Hematopoietic multipotent progenitor cell (in vitro differentiated cells): ENCODE measurements at places on chromosomes 11 and 22.

DNA sequence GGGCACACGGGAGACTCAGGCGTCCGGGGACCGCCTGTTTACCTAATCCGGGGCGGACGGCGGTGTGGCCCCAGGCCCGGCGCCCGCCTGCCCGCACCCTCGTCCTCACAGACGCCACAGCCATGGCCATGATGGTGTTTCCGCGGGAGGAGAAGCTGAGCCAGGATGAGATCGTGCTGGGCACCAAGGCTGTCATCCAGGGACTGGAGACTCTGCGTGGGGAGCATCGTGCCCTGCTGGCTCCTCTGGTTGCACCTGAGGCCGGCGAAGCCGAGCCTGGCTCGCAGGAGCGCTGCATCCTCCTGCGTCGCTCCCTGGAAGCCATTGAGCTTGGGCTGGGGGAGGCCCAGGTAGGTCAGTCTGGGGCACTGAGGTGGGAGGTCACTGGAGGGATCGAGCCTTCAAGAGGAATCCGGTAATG is 10.0 kb upstream of the RAB1B start:
- DNase-seq, result no peak

DNA sequence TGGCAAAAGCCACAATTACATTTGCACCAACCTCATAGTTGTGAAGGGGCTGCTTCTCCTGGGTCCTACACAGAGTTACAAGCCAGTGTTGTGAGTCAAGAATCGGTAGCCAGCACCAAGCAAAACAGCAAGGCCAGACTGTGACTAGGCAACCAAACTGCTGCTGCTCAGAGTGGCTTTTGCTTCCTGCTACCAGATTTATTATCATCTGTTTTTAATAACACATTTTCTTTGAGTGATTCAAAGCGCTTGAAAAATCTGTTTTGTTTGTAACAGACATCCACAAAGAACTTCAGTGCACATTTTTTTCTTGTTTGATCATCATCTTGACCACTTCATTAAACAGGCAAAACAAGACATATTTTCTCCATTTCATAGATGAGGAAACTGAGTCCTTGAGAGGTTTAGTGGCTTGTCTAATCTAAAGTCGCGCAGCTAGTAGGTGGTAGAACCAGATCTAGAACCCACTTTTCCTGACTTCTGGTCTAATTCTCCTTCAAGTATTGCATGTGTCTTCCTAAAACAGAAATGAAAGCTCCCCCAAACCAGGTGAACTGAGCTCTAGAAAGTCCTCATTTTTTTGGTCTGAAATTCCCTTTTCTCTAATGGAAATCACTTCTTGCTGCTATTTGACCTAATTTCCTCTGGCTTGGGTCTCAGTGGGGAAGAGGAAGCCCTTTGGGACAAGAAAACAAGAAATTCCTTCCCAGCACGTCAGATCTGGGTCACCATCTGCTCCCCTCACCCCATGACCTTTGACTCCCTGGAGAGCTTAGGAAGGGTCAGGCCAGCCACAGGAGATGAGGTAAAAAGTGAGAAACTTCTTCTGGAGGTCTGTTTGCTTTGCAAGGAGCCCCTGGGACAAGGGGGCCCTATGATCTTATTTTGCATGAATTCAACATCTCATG is 39.9 kb downstream of the CWC15 start:
- DNase-seq, result no peak

DNA sequence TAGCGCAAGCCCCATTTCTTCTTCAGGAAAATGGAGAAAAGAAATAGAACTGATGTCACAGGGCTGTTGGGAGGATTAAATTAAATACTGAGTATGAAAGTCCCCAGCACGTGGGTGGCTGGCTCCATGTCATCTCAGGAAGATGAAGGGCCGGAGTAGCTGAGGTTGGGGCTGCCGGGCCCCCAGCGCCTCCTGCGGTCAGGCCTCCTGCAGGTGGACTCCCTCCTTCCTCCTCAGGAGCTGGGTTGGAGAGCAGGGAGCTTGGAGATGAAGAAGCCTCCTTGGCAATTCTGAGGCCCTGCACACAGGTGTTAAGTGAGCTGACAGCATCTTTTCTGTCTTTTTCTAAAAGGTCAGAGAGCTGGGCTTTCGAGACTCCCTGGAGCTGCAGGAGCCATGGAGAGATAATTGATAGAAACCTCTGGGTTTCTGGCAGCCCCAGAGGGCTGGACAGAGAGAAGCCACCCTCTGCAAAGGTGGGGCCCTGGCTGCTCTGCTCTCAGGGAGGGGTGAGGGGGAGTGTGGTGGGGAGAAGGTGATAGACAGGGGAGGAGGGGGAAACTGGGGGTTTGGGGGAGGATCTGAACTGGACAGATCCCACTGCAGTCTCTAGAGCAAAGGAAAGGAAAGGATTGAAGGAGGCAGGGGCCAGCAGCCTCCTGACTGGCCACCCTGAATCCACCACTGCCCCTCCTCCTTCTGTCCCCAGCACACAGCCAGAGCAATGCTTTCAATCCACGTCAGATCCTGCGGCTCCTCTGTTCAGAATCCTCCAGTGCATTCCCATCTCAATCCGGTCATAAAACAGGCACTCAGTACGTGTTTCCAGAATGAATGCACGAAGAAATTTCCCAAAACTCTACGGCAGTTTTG is 210.8 kb downstream of the CEP164 start:
- DNase-seq, result no peak

GRCh38 chr11:68470304-68470811 is 9.8 kb downstream of the PPP6R3 start:
- no peak for DNase-seq

DNA sequence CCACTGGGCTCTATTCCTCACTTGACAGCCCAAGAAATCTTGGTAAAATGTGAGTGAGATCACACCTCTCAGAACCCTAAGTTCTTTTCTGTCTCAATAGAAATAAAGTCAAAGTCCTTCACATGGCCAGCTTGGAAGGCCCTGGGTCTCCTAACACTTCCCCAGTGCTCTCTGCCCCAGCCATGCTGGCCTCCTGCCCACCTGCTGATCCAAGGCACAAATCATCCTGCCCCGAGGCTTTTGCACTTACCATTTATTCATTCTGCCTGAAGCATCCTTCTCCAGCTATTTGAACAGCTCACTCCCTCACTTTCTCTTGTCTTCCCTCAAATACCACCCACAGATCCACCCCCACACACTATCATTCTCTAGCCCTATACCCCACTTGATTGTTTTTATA is 26.4 kb downstream of the ISX start:
- no peak for DNase-seq

DNA sequence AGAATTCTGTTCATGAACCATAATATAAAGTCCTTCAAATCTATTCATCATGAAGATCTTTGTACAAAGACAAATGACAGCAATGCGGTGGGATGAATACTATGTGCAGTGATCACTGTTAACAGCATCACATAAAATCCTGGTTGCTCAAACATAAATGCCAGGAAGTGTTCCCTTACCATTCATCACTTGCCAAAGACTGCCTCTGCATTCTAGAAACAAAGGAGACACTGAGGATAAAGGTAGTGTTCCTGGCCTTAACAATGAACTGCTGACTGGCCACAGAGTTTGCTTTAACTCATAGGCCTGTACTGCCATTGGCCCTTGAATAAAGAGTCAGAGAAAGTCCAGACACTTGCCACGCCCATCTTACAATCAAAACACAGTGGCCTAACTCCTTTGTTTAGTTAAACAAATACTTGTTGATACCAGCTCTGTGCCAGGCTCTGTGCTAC is 29.5 kb downstream of the C2CD3 start:
- no peak for DNase-seq

GRCh38 chr11:10255388-10256125 is 38.5 kb downstream of the SBF2 start:
- no peak for DNase-seq

DNA sequence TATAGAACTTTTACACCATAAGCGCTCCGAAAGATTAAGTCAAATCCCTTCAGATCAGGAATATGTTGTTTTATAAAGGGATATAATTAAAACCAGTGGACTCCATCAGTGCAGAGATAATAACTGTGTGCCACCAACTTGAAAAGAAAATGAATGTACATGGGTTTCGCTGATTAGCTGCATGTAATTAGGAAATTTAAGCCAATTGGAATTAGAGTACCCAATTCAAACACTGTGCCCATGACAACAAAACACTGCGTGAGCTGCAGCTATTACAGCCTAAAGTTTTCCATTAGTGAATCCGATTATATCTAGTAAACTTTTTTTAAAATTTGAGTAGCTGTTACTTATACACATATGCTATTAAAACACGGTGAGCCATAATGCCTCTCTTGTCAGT is 392.3 kb upstream of the ARHGAP42 start:
- DNase-seq, result no peak

DNA sequence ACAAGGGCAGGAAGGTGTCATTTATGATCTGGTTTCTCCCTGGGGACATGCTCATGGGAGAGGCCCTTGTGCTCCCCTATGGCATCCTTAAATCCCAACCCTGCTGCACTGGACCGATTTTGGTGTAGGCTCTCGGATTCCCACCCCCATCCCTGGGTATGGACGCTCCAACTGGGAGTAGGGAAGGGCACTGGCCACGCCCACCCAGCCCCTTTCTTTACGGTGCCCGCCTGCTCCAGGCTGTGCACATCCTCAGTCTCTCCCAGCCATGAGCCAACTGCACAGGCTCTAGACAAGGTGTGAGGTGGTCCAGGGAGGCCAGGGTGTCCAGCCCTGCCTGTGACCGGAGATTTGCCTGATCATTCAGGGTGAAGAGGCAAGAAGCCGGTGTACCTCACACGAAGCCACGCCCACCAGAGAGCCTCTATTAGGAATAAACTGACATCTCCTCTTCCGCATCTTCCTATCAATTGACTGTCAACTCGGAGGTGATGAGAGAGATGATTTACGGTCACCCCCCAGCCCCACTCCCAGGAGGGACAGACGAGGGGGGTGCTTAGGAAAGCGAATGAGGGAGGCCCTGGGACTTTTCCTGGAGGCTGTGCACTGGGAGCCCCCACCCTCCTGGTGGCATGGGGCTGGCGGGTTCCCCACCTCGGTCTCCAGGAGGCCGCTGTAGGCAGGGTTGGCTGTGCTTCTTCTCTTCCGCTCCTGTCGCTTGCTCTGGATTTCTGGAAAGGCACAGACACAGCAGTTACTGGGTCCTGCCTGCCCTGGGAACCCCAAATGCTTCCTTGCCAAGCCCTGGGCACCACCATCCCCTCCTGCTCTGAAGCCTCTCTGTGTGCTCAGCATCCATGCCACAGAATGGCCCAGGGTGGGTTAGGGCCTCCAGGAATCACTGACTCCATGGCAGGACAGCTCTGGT is 116.7 kb downstream of the PHF21B start:
- no peak for DNase-seq

DNA sequence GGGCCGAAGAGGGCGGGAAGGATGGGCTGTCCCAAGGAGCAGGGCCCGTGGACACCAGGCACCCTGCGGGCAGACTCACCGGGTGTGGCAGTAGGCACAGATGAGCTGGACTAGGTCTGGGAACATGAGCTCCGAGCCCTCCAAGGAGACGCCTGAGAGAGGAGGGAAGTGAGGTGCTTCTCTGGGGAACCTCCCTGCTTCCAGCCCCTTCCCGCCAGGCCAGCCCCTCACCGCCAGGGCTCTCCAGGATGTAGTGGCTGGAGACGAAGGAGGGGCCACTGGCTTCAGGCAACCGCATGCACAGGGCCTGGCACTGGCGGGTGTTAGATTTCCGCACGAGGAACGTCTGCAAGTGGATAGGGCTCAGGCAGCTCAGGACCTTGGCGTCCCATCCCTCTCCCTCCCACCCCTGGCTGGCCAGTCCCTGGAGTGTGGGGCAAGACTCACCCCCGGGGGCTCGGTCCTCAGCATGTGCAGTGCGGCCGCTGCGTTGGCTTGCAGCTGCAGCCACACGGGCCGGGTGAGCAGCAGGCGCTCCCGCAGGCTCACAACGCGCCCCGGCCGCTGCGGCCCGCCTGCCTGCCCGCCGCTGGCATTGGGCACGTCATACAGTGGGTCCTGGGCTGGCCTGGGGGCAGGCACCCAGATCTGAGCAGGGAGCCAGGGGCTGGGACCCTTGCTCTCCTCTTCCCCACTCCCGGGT is 552 bp downstream of the RIN1 start:
- DNase-seq, result no peak

DNA sequence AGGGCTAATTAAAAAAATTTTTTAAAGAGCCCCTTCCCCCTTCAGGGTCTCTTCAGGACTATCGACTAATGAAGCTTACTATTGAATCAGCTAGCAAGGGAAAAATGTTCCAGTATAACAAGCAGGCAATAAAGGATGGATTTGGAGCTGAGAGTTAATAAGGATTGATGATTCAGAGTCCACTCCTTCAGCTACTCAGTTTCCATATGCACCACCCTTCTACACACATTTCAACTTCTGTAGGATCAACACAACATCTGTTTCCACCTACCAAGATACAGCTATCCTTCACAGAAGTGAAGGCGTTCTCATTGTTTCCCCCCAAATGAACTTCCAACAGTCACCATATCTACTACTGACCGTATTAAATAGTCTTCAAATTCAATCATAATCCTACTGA is 6.6 kb upstream of the ALKBH3 start:
- DNase-seq, result no peak

DNA sequence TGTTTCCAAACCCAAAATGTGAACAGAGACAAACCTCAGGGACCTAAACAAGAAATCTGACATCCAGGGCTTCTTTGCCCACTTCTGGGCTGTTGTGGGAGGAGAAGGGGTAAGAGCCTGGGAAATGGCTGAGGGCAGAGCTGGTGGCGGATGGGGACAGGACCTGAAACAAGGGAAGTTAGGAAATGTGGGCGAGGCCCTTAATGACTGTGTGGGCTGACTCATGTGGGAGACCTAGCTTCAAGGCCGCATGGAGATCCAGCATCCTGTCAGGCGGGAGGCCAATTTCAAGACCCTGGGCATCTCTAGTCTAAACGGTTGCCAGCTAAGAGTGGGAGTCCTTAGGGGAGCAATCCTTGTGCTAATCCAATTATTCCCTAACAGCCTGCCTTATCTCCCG is 2.1 kb upstream of the OAF start:
- no peak for DNase-seq

DNA sequence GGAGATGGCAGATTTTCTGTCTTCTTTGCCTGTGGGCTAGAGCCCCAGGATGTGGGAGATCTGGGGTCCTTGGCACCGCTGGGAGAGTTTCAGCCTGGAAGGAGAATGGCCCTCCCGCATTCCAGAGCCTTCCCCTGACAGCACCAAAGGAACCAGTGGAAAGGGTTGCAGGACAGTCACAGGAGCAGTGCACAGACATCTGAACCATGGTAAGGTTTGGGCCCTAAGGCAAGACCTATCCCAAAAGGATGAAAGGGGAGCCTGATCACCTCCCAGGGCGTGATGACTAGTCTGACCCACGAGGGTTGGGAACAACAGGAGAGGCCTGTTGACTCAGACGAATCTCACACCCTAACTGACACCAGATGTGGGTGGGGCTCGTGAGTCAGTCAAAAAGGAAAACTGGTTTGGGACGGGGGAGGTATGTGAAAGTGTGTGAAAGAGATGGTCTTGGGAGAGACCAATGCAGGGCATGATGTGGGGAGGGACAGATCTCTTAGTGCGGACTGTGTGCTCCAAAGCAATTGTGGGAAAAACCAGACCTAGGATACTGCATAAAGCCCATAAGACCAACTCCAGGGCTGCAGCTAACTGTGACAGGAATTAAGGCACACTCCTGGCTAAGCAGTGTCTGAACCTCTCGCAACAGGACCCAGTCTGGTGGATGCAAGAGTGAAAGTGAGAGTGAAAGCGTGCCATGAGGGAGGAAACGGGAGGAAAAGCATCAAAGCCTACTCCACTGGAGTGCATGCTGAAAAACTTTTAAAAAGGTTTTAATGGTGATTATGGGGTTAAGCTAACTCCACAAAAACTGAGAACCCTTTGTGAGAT is 39.1 kb upstream of the GLYAT start:
- no peak for DNase-seq
